Transverse colon (tissue), 4 donors: ENCODE measurements at places on chromosomes 1 and 21. TPM values are rescaled to one million over a fixed set of nuclear protein-coding genes. Genes with fewer than 3 reads are reported as not detected.

Gene SRP9
- total RNA-seq = 42.3 TPM

Gene GPR25
- total RNA-seq = not detected

Gene RNF186
- 79.7 TPM for total RNA-seq

Gene PRKAA2
- 5.3 TPM for total RNA-seq

Gene KRTAP13-2
- total RNA-seq = 1.7 TPM
